Prostate gland (tissue), 2 donors: ENCODE measurements at places on chromosomes 4 and X.

DNA sequence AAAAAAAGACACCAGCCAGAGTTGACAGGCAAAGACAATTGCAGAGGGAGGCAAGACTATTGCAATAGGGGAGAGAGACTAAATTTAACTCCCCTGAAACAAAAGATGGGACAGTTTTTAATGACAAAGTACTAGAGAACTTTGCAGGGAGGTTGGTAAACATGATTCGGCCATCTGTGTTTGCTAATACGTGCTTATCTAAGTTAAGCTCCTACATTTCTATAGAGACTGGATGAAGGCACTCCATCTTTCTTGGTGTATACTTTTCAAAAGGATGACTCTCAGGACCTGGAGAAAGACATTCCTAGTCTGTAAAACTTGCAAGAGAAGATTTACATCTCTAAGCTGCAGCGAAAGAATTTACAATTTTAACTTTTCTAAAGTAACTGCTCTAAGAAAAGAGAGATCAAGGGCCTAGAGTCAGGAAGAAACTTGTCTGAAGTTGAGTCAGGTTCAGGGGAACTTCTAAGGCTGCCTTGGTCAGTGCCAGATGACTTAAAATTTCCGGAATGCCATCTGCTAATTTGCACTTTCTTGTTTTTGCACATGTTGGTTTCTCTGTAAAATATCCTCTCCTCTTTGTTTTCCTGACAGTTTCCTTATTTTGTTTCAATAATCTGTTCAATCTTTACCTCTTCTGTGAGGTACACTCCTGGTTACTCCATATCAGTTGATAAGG, 10.6 kb downstream of the ADAM29 start:
- DNase-seq = no peak

DNA sequence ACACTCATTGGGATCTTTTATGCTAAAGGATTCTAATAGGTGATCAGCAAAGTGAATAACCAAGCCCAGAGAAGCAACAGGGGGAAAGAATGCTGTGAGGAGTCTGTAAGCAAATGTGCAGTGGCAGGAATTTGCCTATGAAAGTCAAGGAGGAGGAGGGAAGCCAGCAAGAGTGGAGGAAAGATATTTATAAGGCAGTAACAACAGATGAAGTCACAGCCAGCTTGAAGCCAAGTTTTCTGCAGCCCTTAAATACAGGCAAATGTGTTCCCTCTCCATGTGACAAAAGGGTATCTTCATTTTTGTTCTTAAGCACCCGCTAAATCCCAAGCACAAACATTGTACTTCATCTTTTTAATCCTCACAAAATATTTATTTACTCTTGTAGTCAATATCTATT, 275.0 kb upstream of the CLNK start:
- no peak for DNase-seq

GRCh38 chrX:27976284-27976683, 5.0 kb downstream of the DCAF8L1 start:
- DNase-seq = no peak

- DNase-seq = no peak
Measured at GRCh38 chr4:36737691-36738090, 456.3 kb downstream of the DTHD1 start.

GRCh38 chr4:3340038-3340699, 47.3 kb downstream of the RGS12 start:
- DNase-seq = no peak

DNA sequence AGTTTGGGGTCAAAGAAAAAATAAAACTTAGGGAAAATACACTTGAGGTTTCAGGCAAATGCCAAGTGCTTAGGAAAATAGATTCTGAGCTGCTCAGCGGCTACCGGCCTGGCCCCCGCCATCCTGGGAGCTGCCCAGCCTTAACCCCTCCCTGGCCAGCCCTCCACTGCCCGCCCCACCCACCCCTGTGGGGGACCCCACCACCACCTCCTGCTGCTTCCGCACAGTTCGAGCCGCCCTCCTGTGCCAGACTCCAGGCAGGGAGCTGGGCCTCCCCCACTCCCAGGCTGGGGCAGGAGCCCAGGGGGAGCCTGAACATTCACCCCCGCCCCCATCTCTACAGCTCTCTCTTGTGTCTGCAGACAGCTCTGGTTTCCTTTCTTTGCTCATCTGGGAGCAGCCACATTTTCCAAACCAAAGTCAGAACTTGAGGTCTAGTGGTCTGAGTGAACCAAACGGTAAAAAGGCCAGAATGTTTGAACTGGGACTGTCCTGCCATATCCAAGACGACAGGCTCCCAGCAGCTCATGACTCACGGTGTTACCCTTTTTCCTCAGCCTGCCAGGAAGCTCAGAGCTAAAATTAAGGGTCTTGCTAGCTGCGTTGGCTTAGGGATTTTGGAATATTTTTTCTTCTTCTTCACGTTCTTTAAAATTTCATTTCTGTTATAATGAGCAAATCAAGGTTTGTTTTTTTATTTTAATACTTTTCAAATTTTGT, 4.7 kb upstream of the FGFR3 start:
- DNase-seq = no peak

DNA sequence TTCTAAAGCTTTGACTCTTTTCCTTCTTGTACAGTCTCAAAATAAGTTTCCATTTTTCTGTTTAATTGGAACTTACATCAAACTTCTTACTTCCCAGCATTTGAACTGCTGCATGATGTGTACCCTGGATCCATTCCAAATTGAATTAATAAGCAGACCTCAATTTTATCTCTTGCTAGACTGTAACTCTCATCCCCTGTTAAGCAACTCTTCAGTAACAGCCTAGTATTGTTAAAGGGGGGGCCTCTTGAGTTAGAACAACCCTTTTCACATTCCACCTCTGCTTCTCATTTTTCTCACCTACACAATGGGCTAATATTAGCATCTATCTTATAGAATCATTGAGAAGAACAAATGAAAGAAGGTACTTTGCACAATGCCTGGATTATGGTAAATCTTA, 169.4 kb downstream of the IL1RAPL1 start:
- no peak for DNase-seq

- DNase-seq = no peak
Measured at GRCh38 chrX:18883234-18883960, 100.5 kb downstream of the PHKA2 start.

DNA sequence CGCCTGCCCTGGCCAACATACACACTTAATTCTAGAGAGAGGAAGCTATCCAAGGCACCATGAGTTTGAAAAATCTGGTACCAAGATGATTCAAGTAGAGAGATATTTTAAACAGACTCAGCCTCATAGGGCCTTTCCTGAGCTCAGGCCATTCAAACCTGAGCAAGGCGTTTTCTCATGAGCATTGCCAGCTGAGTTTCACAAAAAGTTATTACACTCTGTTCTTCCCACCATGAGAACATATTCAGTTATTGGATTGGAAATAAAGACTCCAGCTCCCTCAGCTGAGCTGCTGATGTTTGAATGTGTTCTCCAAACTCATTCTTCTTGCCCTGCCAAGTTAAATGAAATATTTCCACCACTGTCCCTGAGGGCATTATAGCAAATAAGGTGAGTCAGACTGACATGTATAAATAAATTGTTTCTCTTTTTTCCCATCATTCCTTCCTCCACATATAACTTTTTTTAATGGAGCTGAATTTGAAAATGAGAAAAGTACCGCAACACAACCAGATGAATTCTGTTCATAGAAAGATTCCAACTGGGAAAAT, 429.6 kb downstream of the RAB28 start:
- no peak for DNase-seq

- no peak for DNase-seq
Measured at GRCh38 chrX:110746014-110746413, 49.6 kb downstream of the CHRDL1 start.

- no peak for DNase-seq
Measured at GRCh38 chr4:24741910-24742309, 53.5 kb upstream of the SOD3 start.

DNA sequence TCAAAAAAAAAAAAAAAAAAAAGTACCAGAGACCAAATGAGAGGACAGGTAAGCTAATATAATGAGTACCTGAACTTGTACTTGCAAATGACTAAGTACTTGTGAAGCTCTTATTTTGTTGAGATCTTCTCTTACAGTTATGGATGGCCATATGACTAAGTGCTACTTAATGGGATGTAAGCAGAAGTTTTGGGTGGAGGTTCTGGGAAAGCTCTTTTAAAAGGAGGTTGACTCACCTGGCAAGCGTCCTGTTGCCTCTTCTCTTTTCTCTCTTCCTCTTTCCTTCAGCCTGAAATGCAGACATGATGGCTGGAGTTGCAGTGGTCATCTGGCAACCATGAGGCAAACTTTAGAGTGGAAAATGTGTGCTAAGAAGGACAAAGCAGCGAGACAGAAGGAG, 36.9 kb upstream of the MED14 start:
- DNase-seq = no peak

GRCh38 chrX:30875957-30876356, 13.1 kb downstream of the TAB3 start:
- no peak for DNase-seq

DNA sequence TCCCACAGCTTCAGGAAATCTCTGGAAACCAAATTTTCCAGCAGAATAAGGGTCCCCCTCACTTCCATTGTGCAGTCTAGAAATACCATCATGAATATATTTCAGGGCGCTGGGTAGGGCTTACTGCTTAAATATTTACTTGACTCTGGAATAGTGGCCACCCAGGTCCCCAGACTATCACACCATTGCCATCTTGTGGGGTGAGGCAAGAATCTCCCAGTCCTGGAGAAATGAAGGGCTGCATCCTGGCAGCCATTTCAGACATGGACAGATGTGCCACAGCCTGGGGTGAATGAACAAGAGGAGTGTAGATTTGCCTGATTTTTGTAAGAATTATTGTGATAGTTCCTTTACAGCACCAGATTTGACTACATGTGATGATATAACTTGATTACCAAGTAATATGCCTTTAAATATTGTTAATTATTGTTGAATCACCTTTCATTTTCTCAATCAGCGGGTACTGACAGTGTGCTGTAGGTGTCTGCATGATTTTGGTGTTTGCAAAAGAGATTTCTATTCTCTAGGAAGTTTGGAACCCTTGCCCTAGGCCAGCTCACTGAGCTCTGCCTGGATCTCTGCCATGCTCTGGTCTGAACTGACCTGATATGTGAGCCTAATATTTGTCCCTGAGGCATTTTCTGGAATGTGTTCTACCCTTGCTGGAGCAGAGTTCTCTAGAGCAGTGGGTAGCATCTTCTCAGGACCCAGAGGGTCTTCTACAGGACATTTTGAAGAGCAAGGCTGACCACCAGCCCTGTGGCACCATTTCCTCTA, 183.4 kb downstream of the KIT start:
- DNase-seq = no peak

DNA sequence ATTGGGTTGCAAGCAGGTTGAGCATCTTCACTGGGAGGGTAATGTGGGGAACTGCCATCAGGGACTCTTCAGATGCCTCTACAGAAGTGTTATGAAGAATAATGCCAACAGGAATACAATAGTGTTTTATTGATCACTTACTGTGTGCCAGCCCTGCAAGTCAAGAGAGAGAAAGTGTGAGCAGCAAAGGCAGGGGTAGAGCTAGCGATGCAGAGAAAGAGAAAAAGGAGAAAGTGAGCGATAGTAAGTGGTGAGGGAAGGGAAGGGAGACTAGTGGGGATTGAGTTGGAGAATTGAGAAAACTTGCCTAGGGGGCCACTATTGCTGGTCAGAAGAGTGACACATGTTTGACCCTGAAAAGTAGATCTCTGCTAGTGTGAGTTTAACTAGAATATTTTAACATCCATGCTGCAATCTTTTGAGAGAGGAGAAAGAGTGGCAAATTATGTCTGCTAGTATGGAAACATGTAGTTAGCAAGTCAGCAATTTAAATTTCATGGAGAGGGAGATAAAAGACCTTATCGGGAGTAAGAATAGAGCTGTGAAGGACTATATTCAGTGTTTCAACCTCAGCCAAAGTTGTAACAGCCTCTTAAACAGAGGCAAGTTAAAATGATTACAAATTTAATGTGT, 12.2 kb downstream of the AFF1 start:
- DNase-seq = no peak

DNA sequence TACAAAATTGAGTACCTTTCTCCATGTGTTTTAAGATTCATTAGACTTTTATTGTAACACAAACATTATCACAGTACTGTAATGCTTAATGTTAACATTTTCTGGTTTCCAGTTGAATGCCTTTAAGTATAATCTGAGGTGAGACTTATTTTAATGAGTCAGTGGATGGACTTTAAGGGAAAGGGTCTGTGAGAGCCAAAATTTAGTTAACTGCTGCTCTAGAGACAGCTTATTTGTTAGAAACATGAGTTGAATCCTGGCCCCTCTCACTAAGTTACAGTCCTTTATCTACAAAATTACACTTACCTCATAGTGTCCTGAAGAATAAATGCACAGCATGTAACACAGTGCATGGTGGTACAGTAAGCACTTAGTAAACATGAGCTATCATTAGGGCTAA, 66.0 kb downstream of the PGRMC2 start:
- no peak for DNase-seq

GRCh38 chr4:55458164-55458563, 62.4 kb downstream of the TMEM165 start:
- no peak for DNase-seq

DNA sequence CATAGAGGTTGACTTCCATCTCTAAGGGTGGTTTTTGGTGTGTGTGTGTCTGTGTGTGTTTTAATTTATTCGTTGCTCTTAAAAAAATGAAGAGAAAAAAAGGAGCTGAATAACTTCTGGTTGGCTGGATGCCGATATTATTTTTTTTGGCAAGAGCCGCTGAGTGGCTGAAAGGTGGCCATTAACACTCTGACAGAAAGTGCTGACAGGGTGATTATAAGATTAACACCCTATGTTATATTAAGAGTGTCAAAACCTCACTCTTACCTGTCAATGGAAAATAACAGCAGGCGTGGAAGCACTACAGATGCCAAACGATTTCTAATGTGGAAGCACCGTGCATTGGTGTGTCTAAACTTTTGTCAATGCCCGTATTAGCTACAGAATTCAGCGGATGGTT, 622.5 kb downstream of the ANKRD50 start:
- DNase-seq = no peak

GRCh38 chr4:95466791-95467190, 82.0 kb downstream of the UNC5C start:
- DNase-seq = no peak

DNA sequence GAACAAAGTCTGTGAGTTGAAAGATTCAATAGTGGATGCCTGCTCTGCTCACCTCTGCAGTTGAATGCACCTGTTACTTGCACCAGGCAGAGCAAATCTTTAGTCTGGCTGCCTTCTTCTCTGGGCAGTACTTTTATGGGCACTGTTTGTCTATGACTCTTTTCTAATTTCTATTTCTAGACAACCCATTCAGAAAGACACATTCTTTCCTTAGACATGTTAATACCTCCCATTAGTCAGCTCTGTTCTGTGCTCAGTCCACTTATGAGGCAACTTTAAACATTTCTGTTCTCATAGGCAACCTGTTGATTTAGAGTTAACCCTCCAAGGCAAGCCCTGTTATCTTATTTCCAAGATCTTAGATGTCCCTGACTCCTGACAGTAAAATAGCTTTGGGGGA, 108.9 kb downstream of the SYNPO2 start:
- no peak for DNase-seq

DNA sequence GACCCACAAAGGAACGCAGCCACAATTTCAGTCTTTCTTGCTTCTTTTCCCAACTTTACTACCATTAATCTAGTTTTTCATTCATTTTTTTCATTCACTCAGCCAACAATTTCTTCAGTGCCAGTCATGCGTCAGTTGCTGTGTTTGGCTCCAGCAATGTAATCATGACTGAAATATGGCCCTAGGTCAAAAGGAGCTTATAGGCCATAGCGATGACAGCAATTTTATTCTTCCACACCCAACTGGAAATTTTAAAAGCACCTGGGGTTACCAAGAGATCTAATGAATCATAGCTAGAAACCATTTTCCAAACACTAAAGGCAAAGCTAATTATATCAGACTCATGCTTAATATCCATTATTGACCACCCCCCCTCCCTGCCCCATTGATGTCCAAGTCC, 29.8 kb upstream of the C1QTNF7 start:
- DNase-seq = no peak
